Activated CD4-positive, alpha-beta T cell treated with anti-CD3 and anti-CD28 coated beads, Interleukin-2, Interleukin-4, amounts not matched to agents 100 ng/mL and 50 ng/mL, durations not matched to agents 16 hours and 8 hours (primary cell): ENCODE measurements at places on chromosomes 6 and 20.

GRCh38 chr20:51400051-51400926 is 142.2 kb downstream of the NFATC2 start:
- DNase-seq, result peak; percentile 94

GRCh38 chr6:111110036-111110435 is 22.7 kb downstream of the SLC16A10 start:
- DNase-seq, result no peak

DNA sequence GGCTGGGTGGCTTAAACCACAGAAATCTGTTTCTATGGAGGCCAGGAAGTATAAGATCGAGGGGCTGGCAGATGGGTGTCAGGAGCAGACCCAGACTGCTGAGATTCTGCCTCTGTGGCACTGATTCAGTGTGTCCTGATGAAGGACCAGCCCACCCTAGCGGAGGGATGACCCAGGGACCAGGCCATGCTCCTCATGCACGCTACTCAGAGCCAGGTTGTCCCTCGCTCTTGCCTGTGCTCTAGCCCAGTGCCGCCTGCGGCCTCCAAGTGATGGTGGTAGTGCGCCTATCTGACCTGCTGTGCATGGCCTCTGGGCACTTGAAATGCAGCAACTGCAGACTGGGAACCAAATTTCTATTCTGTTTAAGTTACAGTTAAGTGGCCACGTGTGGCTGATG is 13.1 kb upstream of the APMAP start:
- no peak for DNase-seq

GRCh38 chr20:64065062-64065973 is 2.3 kb downstream of the TCEA2 start:
- no peak for DNase-seq

GRCh38 chr6:91083211-91083610 is 496.3 kb upstream of the MAP3K7 start:
- no peak for DNase-seq

GRCh38 chr6:119497988-119498727 is 148.6 kb upstream of the MAN1A1 start:
- no peak for DNase-seq

DNA sequence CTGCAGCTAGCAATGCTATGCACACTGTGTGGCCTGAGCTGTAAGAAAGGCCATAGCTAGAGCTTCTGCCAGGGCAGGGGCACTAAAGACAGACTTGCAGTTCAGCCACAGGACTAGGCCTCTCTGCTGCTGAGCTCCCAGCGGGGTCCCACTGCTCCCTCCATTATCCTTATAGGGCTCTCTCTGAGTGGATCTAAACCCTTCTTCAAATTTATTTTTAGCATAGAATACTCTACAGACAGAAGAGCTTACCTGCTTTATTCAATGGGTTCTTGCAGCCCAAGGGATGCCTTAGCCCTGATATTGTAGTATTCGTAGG is 100.9 kb upstream of the MLN start:
- no peak for DNase-seq

GRCh38 chr6:105880030-105880492 is 206.1 kb upstream of the PRDM1 start:
- DNase-seq, result peak; percentile 62

GRCh38 chr20:50304923-50305635 is 114.4 kb downstream of the CEBPB start:
- DNase-seq, result no peak

DNA sequence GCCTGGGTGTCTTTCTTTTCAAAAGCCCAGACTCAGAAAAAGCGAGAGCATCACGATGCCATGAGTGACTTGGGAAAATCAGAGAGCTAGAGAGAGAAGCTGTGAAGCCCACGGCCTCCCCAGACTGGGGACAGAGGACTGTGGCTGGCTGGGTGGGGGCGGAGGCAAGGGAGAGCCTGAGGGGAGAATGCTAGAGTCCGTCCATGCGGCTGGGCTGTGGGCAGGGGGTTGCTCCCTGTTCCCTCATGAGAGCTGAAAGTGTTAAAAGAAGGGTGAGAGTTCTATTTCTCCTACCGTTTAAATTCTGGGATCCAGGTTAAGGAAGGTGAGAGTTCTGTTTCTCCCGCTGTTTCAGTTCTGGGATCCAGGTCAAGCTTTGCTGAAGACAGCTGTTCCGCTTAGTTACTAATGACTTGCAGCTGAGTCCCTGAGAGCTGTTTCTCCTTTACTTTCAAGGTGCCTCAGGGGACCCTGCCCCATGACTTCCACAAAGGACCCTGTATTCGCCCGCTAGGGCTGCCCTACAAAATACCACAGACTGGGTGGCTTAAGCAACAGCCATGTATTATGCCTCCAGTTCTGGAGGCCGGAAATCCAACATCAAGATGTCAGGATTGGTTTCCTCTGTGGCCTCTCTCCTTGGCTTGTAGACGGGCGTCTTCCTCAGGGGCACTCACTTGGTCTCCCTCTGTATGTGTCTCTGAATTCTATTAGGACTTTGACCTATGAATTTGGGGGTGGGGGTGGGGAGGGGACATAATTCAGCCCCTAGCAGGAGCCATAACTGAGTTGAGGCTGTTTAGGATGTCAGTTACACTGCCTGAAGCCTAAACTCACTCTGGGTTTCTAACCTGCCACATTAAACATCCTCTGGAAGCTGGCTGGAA is 127.0 kb downstream of the PXDC1 start:
- DNase-seq, result no peak

- peak; percentile 55 for DNase-seq
Observed at GRCh38 chr6:87473419-87473903, 687 bp downstream of the SLC35A1 start.
